ENCODE measurements at places on chromosomes 12 and 14.

- no peak for DNase-seq
These were observed 87.2 kb upstream of the FGD4 start for GRCh38 chr12:32312049-32312670.

GRCh38 chr12:48903982-48904411 lies 21.3 kb downstream of the FKBP11 start:
- DNase-seq = peak; percentile 4

DNA sequence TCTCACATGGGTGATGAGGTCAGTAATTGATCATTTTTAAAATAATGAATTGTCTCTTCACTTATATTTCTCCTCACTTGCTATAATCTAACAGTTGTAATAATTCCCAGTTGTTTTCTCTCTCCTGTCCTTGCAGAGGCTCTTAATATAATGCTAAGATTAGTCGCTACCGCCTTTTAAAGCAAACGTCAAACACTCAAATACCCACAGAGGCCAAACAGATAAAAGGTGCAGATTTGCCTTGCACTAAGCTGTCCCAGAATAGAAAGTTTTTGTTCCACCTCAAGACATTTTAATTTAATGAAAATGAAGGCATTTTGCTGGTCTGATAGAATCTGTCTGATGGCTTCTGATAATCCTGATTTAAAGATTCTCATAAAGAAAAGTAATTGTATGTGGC lies 159.0 kb downstream of the KICS2 start:
- DNase-seq = no peak

- DNase-seq = no peak
These were observed 194.9 kb downstream of the DUSP6 start for GRCh38 chr12:89157413-89157812.

DNA sequence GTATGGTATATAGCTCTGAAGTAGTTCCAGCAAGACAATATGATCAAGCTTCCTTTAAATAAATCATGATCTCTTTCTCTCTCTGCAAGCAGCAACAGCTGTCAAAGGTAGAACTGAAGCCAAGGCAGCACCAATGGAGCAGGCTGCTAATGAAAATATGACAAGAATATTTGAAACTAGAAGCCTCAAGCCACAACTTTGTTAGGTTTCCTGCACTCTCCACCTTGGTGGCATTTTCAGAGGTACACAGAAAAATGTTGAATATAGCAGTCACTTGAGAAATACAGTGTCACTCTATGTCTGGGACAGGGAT lies 43.8 kb upstream of the PSMA6 start:
- DNase-seq = no peak

DNA sequence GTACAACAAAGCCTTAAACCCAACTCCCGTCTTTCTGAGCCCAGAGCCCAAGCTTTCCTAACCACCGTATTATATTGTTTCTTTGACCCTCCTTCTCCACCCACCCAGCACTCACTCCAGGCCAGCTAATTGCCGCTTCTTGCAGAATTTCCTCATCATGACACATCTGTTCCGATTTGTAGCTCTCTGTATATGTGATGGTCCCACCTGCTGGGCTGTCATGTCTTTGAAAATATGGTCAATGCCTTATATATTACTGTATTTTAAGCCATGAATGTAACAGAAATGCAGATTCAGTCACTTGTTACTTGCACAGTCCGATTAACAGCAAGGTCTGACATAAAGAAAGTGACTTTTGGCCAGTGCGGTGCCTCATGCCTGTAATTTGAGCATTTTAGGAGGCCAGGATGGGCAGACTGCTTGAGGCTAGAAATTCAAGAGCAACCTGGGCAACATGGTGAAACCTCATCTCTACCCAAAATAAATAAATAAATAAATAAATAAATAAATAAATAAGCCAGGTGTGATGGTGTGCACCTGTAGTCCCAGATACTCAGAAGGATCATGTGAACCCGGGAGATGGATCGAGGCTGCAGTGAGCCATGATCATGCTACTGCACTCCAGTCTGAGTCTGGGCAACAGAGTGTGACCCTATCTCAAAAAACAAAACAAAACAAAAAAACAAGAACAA lies 359.8 kb downstream of the ATP23 start:
- no peak for DNase-seq

GRCh38 chr12:20946732-20947131 lies 136.2 kb downstream of the SLCO1B3 start:
- no peak for DNase-seq

DNA sequence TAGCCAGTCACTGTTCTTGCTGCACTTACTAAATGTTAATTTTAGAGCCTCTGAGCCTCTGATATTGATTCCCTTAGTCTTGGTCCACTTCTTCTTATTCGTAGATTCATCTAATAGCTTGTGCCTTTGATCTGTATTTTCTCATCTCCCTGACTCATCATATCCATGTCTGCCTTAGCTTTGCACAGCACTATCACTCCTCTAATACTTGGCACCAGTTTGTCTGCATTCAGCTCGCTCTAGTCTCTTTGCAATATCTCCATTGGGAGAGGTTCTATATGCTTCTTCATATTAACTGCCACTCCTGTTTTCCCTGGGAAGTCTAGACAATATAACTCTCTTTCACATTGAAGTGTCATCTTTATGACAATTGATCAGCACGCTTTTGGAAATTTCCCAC lies 68.5 kb upstream of the CSRP2 start:
- no peak for DNase-seq

GRCh38 chr12:113064395-113065125 lies 8.0 kb downstream of the DTX1 start:
- no peak for DNase-seq

DNA sequence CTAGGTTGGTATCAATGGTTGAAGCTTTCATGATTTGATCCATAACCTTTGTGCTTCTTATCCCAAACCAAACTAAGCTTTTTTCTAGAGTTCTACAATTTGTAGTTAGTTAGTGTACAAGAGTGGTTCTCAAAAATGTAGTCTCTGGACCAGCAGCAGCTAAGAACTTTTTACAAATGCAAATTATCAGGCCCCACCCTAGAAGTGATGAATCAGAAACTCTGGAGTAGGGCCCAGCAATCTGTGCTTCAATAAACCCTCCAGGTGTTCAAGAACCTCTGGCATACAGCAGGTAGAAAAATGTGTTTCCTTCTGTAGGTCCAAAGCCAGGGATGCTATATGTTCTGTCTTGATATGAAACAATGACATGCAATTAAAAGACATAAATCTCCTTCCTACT lies 26.1 kb upstream of the ACTR6 start:
- DNase-seq = no peak

DNA sequence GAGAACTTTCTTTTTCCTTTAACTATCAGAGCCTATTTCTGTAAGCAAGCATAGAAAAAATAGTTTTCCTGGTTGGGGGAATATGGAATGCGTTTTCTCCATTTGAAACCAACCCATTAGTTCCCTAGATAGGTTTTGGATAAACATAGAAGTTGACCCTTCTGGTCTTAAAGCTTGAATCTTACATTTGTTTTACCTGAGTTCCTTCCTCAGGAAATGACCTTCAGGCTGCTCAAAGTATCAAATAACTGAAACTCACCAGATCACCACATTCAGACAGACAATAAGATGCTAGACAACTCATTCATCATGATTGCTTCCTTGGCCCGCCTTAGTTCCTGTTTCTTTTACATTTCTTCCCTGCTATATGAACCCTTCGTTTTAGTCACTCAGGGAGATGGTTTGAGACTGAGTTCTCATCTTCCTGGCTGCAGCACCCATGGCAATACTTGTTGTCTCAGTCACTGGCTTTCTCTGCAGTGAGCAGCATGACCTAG lies 52.2 kb downstream of the LRP6 start:
- DNase-seq = no peak

- no peak for DNase-seq
These were observed 31.1 kb upstream of the NUBPL start for GRCh38 chr14:31530136-31530535.

- no peak for DNase-seq
These were observed 20.0 kb downstream of the DDX51 start for GRCh38 chr12:132123970-132124765.

- no peak for DNase-seq
These were observed 33.5 kb downstream of the SMCO2 start for GRCh38 chr12:27480016-27480415.

- DNase-seq = no peak
These were observed 55.5 kb upstream of the PARP11 start for GRCh38 chr12:3928538-3929184.

DNA sequence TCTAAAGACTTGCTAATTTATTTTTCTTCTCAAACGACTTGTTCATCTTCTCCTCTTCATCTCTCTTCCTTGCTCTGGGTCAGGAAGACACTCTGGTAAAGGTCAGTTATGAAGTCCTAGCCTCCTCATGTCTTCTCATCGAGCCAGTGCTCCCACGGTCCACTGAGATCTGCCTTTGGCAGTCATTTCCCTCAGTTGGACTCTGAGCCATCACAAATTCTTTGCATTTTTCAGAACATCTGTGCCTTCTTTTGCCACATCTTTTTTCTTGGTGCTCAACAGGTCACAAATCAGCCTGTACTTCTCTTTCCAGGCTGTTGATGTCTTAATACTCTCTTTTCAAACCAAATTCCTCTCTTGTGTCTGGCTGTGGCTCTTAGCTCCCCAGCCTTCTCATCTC lies 49.7 kb downstream of the IGF1 start:
- DNase-seq = no peak

DNA sequence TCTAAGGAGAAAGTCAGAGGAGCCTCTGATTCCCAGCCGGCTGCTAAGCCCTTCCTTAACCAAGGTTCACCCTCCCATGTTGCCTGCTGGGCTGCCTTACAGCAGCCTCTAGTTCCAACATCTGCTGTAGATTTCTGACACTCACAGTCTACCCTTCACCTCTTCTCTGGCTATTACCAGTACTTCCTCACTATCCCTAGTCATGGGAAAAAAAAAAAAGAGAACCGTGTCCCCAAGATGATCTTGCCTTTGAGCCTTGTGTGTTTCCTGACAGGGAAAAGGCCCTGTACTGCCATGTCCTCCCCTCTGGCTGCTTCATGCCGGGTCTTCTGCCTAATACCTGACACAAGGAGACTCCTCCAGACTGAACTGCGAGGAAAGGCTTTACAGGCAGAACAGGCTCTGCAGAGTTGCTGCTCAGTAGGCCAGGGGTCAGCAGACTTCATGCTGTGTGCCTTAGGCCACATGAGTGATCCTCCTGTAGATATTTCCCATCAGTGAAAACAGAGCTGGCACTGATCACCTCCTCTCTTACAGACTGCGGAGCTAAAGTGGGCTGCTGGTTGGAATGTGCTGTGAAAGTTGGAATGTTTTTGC lies 46.8 kb downstream of the PRKCH start:
- no peak for DNase-seq

- no peak for DNase-seq
These were observed 74.6 kb downstream of the KITLG start for GRCh38 chr12:88505696-88506095.

GRCh38 chr12:66405395-66405794 lies 103.1 kb downstream of the HELB start:
- no peak for DNase-seq

DNA sequence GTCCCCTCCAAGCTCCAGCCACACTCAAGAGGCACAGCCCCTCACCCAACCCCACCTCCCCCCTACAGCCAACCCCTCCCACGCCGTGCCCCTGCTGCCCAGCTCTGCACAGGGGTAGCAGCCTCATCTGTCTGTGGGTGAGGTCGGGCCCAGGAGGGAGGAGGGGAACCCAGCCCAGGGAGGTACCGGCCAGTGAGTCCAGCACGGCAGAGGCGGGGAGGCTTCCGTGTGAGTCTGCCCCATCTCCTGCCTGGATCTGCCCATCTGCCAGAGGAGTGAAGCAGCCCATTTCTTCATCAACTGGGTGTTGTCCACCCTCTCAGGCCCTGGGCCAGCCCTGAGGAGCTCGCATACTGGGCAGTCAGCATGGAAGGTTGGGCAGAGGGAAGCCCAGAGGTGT lies 54.2 kb downstream of the CCNK start:
- DNase-seq = no peak

DNA sequence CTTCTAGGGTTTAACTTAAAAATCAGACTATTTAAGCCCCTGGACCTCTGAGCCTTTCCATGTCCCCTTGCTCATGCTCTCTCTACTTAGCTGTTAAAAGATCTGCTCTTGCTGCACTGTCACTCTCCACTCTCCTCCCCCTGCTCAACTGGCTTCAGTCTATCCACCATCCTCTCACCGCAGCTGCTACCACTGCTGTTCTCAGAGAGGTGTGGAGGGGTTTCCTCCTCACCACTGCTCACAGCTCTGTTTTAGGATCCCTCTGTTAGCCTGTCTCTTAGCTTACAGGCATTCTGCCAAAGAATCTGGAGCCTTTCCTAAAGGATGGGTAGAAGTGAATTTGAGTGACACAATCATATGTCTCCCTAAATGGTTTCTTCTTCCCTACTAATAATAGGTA lies 43.7 kb upstream of the ATP2B1 start:
- DNase-seq = no peak

- no peak for DNase-seq
These were observed 34.9 kb upstream of the SIX1 start for GRCh38 chr14:60684203-60684602.

- DNase-seq = no peak
These were observed 11.7 kb downstream of the PTHLH start for GRCh38 chr12:27960821-27961220.

- no peak for DNase-seq
These were observed 36.5 kb downstream of the NCKAP5L start for GRCh38 chr12:49791700-49792099.

DNA sequence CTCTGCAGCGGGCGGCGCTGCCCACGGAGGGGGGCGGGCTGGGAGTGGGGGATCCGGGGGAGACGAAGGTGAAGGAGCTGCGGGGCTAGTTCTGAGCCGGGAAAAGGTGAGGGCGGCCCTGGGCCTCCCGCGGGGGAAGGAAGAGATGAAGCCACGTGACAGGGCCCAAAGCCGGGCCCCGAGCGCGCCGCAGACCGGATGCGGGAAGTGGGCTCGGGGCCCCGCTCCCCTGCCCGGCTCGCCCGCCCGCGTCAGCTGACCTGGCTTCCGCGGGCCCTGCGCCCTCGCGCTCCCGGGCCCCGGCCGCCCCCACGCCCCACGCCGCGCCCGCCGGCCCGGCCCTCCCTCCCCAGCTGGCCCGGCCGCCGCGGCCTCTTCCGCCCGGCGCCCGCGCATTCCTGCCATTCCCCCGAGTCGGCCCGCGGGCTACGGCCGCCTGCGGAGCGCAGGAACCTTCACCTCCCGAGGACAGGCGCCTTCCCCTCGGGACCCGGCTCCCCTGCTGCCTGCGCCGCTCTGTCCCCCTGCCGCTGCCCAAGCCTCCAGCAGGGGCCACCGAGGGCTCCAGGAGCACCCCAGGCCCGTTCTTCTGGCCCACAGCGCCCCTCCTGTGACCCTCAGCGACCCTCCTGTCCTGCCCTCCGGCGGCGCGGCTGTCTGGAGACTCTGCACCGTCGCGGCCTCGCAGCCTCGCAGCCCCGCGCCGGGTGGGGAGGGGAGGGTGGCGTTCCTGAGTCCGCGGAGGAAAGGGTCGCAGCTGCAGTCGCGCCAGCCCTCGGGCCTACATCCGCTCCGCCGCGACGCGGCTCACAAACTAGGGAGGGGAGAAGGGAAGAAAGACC lies 20.4 kb downstream of the NINJ2 start:
- no peak for DNase-seq

Data from substantia nigra (tissue), 51 donors.